ENCODE measurements at places on chromosomes 3 and 15. TPM values are rescaled to one million over a fixed set of nuclear protein-coding genes. Genes with fewer than 3 reads are reported as not detected.

DNA sequence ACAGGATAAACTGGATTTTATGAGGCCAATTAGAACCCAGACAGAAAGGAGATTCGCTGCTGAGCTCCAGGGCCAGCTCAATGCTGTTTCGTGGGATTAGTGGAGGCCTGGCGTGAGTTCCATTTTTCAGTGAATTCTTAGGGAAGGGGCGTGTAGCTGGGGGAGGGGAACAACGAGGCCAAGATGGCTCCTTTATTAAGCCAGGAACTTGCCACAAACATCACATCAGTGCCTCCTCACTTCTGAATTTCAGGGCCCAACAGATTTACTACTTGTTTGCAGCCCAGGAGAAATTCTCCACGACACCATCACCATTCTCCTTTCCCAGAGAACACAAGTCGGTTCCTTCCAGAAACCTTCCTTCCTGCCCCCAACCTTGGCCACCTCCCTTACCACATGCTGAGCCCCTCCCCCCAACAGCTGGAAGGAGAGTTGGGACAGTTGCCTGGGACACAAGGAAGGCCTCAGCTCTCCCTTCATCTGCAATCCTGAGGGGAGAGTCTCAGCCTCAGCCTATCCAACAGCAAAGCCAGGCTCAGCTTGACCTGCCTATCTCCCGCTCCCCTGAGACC lies 5.8 kb downstream of the IGDCC4 start:
- no peak for DNase-seq

DNA sequence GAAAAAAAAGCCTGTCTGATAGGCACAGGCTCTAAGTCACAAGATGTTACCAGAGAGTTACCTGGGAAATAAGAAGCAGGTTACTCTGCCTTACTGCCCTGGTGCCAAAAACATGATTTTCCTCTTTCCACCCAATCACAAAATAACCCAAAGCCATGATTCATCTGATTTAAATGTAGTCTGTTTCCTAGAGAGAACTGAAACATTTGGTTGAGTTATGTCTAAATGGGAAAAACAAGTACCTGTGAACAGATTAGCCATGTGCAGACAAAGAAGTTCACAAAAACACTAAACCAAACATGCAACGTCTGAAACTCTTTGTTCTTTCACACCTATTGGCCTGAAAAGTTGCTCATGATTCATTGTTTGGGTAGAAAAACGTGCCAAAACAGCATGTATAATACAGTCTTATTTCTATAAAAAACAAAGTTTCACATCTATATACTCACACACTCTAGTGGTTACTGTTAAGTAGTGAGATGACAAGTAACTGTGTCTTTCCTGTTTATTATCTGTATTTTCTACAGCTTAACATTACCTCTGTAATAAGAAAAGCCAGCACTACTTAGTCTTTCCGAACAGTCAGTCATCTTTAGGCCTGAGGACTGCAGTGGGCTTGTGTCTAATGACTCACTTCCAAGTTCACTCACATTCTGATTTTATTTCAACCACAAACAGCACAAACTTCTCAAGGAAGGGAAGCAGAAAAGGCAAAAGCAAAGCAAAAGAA lies 30.2 kb downstream of the FAM174B start:
- DNase-seq: no peak

DNA sequence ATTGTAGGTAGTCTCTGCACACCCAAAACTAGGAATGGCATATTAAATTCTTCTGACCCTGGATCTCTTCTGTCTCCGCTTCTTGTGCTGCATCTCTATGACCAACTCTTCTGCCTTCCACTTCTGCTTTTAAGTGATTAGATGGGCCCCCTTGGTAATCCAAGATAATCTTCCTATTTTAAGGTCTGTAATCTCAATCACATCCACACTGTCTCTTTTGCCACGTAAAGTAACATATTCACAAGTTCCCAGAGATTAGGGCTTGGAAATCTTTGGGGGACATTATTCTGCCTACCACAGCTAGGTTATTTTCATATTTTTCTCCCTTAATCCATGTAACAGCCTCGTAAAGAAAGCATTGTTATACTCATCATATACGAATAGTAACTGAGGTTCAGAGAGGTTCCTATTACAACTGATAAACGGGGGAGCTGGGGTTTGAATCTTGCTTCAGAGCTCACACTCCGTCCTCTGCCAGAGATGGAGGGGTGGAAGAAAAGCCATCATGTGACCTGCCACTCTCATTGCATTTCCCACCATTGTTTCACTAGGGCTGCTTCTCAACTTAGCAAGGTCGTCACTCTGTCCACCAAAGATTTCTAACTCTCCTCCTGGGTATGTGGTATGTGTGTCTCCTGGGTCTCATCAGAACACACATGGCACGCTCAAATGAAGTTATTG lies 6.6 kb upstream of the CD47 start:
- no peak for DNase-seq

- DNase-seq: no peak
These were observed 286.1 kb upstream of the TBL1XR1 start for GRCh38 chr3:177483182-177483967.

DNA sequence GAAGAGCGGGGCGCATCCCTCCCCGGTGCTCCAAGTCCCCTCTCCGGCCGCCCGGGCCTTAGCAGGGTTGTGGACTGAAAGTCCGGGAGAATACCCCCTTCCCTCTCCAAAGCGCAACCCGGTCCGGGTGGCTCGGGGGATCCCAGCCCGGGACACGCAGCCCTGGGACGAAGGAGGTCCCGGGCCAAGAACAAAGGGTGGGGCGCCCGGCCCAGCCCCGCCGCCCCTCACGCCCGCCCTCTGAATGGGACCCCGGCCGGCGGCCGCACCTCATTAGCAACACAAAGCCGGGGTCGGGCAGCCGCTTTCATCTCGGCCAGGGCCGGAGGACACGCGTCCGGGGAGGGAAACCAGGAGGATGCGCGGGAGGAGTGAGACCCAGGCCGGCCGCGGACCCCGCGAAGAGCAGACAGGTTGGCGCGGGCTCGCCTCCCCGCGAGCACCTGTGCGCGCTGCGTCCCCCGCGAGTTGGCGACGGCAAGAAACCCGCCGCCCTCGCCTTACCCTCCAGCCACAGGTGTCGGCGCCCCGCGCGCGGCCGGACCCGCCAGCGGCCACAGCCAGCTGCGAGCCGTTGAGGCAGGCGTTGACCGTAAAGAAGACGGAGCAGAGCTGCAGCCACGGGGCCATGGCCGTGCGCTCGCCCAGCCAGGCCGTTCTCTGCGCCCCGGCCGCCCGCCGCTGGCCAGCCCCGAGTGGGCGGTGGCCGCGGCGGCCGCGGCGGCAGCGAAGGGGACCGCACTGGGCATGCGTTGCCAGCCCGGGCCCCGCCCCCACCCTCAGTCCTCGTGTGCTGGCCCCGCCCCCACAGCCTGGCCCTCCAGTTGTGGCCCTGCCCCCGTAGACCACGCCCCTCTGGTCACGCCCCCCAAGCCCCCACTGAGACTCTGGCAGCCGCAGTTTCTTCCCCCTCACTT lies at the start of gene IL17RD:
Gene IL17RD (minus strand): TSS at position 697 of the 917 bp plus-strand sequence. CDS start 67 bp downstream, at position 630.
- peak; percentile 82 for DNase-seq

DNA sequence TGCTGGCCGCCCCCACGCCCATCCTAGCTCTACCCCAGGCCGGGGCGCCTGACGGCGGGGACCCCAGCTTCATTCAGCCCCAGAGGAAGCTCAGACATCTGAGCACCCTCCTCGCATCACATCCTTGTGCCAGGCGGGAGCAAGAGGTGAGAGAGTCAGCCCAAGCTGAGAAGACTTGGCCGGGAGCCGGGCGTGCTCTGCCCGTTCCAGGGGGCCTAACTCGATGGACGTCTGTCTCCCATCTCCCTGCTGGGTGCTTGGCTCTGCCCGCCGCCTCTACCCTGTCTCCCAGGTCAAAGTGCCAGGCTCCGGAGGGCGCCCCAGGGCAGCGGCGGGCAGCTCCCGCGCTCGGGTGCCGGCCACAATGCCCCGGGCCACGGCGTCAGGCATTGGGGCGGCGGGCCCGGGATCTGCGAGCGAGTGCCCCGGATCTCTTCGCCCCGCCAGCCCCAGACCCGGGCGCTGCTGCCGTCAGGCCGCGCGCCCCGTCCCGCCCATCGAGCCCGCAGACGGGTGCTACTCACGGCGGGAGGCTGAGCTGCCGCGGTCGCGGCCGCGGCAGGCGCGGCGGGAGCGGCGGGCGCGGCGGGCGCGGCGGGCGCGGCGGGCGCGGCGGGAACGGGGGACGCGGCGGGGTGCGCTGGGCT lies 388 bp downstream of the DAPK2 start:
- peak; percentile 35 for DNase-seq

GRCh38 chr3:99482191-99482590 lies 156.2 kb upstream of the COL8A1 start:
- DNase-seq: no peak

DNA sequence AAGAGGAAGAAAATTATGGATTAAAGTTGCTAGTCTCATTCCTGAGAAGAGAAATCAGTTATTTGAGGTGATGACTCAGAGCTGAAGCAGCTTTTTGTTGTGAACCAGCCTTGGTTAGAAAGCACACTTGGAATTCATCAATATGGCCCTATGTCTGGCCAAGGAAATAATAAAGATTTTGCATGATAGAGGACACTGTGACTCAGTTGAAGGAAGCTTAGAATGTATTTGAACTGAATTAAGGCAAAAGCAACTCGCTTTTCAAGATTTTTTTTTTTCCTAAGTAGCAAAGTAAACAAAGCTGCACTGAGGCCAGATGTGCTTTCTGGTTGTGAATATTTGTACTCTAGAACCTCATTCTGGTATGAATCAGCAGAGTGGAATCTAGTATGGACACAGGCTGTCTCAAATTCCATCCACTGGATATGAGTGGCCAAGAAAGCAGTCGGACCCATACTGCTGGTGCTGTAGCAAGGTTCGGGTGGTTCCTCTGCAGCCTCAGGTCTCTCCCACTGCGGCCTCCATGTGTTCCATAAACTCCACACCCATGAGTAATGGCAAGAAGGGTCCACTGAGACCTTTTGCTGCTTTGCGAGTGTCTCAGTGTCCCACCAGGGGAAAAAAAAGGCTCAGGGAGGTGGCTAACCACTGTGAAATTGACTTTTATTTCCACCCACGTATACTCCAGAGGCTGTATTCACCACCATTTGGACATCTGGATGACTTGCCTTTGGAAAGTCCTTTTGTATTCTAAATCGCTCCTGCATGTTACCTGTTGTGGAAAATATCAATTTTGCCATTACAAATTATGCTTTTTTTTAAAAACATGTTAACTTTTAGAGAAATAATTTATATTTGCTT lies 53.1 kb downstream of the TGFBR2 start:
- no peak for DNase-seq

DNA sequence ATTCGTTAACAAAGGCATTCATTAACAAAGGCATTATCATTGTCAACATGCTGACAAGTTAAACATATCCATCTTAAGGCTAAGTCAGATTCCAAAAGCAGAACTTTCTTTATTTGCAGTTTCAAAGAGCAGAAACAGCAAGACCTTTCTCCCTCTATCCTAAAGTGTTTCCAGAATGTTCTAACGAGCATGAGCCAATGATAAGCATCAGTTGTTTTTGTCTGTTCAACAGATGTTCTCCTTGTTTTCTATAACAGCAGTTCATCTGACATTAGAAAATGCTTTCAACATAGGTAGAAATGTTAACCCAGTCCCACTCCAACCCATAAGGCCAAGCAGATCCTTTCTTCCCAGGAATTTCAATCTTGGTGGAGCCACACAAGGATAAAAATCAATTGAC lies 77.6 kb upstream of the POMGNT2 start:
- no peak for DNase-seq

GRCh38 chr15:37693926-37694325 lies 240.5 kb upstream of the TMCO5A start:
- DNase-seq: no peak

- DNase-seq: no peak
These were observed 6.9 kb downstream of the CP start for GRCh38 chr3:149214702-149215101.

- no peak for DNase-seq
These were observed 12.4 kb downstream of the HES1 start for GRCh38 chr3:194148383-194148782.

- no peak for DNase-seq
These were observed 51.7 kb downstream of the SEMA5B start for GRCh38 chr3:122975924-122976293.

GRCh38 chr3:39941931-39942330 lies 132.5 kb downstream of the MYRIP start:
- DNase-seq: no peak

- DNase-seq: no peak
These were observed 1.3 kb downstream of the XIRP1 start for GRCh38 chr3:39191111-39191510.

DNA sequence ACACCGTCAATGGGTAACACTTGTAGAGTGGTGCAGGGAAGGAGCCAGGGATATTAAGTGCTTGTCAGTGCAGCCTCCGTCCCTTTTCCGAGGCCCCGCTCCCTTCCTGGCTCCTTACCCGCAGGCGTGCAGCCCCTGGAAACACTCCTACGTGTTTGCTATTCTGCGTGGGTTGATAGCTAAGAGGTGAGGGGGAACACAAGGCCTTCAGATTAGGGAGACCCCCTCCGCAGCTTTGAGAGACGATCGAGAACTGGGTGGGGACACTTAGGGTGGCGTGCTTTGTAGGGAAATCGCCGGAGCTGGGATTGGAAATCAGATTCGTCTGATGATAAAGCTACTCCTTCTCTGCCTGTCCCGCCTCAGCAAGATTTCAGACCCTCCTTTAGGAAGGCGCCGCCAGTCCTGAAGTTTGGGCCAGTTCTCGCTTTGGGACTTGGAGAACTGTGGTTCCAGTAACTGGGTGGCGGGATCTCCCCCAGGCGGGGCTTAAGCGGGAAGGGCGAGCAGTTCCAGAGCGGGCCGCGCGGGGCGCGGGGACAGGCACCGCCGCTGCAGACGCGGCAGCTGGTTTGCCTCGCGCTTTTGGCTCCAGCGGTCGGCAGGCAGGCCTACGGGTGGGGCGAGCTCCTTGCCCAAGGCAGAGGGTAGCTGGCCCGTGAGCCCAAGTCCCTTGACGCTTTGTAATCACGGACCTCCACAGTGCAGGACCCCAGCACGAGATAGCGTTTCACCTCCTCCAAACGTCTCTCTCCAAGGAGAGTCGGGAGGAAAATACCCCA lies 8.0 kb upstream of the FAM107A start:
- DNase-seq: peak; percentile 67

DNA sequence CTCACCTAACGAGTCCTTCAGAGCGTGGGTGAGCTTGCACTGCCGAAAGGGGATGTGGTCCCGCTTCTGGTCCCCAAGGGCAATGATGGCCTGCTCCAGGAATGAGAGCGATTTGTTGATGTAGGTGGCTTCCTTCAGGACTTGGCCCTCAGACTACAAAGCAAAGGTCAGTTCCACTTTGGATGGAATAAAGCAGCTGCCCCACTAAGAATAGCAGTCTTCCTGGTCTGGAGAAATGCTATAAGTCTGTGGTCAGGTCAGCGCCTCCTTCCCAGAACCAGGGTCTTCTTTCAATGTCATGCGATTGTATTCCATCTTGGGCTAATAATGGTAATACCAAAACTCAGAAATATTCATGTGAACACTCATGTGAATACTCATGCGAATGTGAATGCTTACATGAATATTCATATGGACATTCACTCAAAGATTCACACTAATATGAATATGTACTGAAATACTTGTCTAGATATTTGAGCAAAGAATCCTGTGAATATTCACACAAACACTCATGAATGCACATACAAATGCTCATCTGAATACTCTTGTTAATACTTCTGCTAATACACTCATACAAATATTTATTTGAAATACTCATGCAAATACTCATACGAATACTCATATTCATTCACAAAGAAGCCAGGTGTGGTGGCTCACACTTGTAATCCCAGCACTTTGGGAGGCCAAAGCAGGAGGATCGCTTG lies 16.7 kb downstream of the KIF9 start:
- DNase-seq: no peak

The STRA6 gene
- 146 TPM for total RNA-seq

The NANOGP8 gene
- 0.34 TPM for total RNA-seq

The PRSS50 gene
- total RNA-seq: 0.35 TPM

The DGKG gene
- 0.18 TPM for total RNA-seq

The FSTL1 gene
- 180 TPM for total RNA-seq

The ATP10A gene
- total RNA-seq: 4.9 TPM

All from neural crest cell (in vitro differentiated cells).